ENCODE measurements at places on chromosomes 4 and X. TPM values are rescaled to one million over a fixed set of nuclear protein-coding genes. Genes with fewer than 3 reads are reported as not detected.

DNA sequence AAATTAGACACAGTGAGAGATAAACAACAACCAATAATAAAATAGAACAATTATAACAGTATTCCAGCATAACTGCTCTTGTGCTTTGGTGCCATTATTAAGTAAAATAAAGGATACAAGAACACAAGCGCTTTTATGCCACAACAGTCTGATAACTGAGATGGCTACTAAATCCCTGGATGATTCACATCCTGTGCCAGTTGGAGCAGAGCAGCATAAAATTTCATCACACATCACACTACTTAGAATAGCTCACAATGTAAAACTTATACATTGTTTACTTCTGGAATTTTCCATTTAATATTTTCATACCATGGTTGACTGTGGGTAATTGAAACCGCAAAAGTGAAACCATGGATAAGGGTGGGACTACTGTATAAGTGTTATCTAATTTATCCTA, 399.9 kb upstream of the CNKSR2 start:
- no peak for DNase-seq

- DNase-seq, result no peak
These were observed 659.9 kb upstream of the AGA start for GRCh38 chr4:178102139-178102538.

GRCh38 chr4:145071560-145071959, 26.4 kb downstream of the ANAPC10 start:
- DNase-seq, result no peak

UGT2B10 gene
- polyA plus RNA-seq, result not detected

FAM236C gene
- polyA plus RNA-seq, result not detected
